ENCODE measurements at places on chromosomes 2 and 18.

DNA sequence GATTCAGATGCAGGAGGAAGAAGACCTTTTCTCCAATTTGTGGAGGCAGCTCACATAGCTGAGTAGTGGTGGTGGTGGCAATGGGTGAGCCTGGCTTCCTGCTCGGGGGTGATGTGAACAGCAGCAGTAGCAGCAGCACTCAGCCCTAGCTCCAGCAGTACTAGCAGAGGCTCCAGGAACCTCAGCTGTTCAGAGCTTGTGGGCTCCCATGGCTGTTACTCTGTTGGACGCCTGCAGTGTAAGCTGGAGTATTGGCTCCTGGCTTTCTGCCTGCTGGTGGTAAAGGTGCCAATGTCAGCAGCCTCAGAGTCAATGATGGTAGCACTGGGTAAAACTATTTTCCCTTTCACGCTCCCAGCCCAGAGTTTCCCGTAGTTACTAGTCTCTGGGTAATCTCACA, 3.1 kb upstream of the SEH1L start:
- peak; percentile 52 for DNase-seq

DNA sequence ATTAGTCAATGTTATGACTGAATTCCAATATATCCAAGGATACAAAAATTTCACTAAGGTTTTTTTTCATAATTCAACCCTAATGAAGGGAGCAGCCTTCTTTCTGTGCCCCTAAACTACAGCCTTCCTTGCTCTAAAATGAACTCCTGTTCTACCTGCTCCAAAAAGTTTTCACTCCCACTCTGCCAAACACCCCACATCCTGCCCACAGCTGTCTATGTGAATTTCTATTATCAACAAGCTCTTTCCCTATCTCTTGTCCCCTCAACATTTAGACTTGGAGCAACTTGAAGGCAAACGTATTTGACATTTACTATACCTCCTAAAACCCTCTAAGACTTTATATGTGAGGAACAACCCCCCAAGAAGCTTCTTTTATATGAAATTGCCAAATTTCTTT, 2.5 kb downstream of the STAT4 start:
- DNase-seq = no peak

GRCh38 chr2:57758686-57759085, 287.9 kb upstream of the VRK2 start:
- no peak for DNase-seq

DNA sequence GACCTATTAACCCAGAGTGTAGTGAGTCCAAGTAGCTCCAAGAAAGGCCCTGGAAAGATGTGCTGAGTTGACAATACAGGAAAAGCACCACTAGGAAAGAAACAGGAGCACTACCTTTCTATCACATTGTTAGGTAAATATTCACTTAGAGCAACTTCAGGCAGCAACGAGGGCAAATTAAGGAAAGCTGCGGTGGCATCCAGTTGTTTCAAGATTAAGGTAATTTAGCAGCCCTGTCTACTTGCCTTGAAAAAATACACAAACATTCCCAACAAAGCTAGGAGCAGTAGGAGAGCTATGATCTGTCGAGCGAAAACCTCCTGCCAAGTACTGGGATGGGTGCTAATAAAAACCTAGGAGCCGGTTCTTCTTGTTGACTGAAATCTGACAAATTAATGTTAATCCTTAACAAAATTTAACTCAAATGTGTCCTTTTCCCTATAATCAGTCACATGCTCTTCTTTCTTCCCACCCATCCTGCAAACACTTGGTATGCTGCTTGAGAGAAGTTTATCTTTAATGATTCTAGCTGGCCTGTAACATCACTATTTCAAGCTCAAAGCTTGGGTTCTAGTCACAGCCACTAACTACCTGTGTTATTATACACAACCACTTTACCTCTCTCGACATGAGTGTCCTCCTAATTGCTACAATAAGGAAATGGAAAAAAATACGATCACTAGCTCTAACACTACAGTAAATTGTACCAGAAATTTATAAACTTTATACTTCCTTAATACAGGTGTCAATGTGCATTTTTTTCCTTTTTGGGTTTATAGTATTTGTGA, 2.0 kb downstream of the ACAA2 start:
- no peak for DNase-seq

DNA sequence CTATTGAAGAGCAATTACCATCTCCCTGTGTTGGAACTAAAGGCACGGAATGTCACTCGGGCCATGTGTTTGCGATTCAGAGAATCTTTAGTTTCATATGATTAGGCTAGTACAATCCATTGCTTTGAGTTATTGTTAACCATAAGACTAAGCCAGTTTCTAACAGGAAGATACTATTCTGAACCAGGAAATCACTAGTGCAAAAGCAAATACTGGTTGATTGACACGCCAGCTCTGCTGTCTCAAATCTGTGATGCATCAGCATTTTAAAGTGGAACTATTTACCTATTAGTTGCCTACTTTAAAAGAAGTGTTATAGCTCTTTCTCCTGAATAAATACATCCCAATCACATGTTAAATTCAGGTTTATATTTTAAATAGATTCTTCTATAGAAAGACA, 61.9 kb downstream of the AFTPH start:
- no peak for DNase-seq

GRCh38 chr2:99695130-99695943, 205.5 kb upstream of the REV1 start:
- no peak for DNase-seq

DNA sequence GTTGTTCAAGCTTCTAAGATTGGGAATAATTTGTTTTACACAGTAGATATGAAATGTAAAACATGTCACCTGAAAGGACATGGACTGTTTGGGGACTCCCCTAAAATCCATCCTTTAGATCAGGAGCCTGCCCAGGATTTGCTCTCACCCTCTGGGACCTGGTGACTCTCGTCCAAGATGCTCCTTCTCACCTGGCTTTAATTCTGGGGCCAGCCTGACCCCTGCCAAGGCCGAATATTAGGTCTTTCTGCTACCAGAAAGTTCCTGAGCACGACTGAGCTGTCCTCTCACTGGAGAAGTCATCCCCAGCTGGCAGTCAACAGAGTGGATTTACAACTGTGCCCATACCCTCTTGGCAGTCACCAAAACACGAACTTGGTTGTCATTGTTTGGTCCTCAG, 25.3 kb downstream of the PTPN18 start:
- DNase-seq = no peak

DNA sequence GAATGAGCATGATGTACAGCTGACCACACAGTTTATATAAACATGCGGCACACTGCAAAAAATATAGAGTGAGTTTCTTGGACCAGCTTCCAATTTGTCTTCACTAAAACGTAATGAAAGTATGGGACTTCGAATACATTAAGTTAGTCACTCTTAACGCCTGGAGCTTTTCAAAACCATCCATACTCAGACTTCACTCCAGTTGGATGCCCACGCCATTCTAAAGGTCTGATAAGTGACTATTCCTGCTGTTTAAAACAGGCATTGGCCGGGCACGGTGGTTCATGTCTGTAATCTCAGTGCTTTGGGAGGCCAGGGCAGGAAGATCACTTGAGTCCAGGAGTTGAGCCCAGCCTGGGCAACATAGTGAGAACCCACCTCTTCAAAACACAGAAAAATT, 84.6 kb downstream of the MYL12B start:
- DNase-seq = no peak

DNA sequence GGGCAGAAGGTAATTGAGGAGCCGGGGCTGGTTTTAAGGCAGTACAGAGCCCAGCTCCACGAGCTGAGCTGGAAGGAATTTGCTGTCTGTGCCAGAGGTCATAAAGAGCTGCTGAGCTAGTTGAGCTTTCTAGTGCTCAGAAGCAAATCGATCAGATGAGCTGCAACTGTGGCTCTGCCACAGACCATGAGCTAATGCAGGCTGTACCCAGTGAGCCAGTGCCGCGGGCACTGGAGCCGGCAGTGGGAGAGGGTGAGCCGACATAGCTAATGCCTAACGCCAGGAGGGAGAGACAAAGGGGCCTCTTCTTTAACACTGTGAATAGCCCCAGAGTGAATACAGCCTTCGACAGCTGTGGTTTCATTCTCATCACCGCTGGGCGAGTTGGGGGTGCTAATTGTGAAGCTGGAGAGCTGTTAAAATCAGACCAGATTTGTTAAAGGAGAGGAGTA, 410.1 kb upstream of the TCF4 start:
- peak; percentile 56 for DNase-seq

GRCh38 chr2:120880381-120880780, 144.7 kb downstream of the GLI2 start:
- peak; percentile 81 for DNase-seq

DNA sequence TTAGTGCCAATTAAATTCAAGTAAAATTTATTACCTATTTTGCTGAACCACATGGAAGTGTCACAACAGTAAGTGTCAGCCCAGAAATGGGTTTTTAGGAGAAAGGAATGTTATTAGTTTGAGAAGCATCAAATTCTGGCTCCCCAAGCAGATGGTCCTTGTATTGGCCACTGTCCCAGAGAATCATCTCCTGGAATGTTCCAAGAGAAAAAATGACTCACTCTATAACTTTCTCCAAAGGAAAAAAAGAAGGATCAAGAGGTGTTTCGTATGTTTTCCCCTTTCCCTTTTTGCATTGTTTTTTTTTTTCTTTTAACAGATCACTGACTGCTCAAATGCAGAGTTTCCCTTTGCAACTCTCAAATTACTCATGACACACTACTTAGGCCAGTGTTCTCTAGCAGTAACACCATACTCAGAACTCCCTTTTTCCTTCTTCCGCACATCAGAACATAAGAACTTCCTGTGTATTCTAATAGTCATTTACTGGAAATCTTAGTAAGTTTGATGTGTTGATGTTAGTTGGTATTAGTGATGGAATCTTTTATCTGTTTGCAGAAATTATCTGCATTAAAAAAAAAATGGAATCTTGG, 390.3 kb downstream of the GPD2 start:
- DNase-seq = peak; percentile 82

GRCh38 chr2:55035716-55036115, 14.5 kb downstream of the RTN4 start:
- DNase-seq = no peak

DNA sequence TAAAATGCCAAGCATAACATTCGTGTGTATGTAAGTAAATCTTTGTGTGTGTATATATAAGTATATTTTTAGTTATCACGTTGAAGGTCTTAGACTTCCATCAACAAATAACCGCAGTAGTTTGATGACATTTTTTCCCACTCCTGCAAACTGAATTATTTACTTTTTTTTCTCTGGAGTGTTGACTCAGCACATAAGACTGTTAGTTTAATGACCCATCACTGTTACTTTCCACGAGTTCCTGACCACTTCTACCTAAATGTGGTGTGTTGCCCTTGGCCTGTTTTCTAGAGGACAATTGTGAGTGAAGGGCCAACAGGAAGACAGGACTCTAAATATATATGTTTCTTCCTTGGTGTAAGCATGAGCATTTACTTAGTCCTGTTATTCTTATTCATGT, 71.3 kb upstream of the TXNDC2 start:
- peak; percentile 91 for DNase-seq

DNA sequence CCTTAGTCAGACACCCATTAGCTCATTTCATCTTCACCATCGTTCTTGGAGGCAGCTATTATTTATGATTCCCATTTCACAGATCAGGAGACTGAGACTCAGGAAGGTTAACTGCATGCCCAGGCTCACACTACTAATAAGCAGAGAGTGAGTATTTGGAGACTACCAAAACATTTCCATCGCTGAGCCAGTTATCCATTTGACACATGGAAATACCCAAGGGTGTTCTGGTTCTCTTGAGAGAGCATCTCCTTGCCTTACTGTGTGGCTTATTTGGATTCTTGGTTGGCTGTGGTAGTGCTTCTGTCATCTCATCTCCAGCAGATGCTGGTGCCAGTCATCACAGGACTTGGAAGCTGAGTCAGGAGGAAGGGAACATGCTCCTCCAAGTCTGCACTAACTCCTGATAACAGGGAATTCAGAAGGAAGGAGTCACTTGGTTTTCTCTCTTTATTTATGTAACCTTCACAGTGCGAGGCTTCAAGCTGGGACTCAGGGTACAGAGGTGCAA, 55.2 kb downstream of the RASGRP3 start:
- DNase-seq = no peak

- DNase-seq = peak; percentile 91
These were observed 36.6 kb downstream of the FEZ2 start for GRCh38 chr2:36561237-36561944.

DNA sequence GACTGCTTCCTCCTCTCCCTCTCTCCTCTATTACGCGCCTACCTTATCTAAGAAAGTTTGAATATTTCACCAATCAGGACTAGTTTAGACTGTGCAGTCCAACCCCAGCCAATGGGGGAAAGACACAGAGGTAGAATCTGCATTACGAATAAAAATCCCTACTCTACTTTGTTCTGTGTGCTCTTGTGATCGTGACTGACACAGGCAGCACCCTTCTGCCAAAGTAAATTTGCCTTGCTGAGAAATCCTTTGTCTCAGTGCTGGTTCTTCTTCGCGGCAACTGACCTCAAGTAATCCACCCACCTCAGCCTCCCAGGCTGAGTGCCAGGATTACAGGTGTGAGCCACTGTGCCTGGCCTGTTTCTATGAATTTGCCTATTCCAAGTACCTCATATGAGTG, 8.6 kb upstream of the CDCA7 start:
- DNase-seq = no peak

- DNase-seq = no peak
These were observed 11.2 kb upstream of the STK17B start for GRCh38 chr2:196182439-196183171.

DNA sequence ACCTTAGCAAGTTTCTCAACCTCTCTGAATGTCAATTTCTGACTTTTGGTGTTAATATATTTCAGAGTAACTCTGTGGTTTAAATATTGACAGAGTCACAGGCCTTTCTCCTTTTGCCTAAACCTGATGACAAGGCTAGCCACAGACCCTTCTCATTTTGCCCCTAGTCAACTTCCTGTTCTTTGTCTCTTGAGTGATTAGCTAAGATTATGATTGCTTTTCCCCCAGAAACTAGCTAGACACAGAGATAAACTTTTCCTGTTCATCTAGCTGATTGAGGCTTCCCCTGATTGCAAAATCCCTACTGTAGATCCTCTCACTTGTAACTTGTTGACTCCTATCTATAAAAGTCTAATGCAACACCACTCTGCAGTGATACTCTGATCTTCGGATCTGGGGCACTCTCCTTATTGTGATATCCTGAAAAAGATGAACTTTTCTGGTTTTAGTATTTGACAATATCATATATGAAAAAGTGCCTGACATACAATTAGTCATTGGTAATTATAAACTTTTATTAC, 241.4 kb downstream of the ZNF385B start:
- no peak for DNase-seq

GRCh38 chr2:134287323-134287722, 33.5 kb downstream of the MGAT5 start:
- DNase-seq = no peak
